ENCODE measurements at places on chromosomes 6 and 20. TPM values are rescaled to one million over a fixed set of nuclear protein-coding genes. Genes with fewer than 3 reads are reported as not detected.

GRCh38 chr6:5130135-5130866, 45.2 kb downstream of the PPP1R3G start:
- no peak overlapping the region for H3K27ac ChIP-seq
- DNase-seq: no peak
- H3K4me3 ChIP-seq: no peak overlapping the region
- peaks cover 13% of the 10 kb centered on the region for H3K4me1 ChIP-seq
- H3K27me3 ChIP-seq: no peaks in the 10 kb centered on the region

DNA sequence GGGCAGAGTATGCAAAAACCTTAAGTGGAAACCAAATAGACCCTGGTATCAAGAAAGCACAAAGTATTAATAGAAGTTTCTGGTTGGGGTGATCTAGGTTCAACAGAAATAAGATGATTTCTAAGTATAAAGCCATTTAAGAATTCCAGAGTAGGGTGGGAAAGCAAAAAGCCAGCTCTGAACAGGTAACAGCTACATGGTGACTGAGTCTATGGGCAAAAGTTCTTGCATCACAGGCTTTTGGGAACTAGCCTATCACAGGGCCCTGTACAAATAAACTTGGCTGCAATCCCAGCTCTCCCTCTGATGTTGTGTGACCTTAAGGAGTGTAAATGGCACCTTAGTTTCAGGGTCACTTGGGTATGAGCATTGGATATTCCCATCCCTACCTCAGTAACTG, 5.5 kb downstream of the TCF19 start:
- no peak overlapping the region for H3K27ac ChIP-seq
- no peak overlapping the region for H3K4me3 ChIP-seq
- H3K4me1 ChIP-seq: peaks cover 6% of the 10 kb centered on the region
- no peaks in the 10 kb centered on the region for H3K27me3 ChIP-seq
- H3K36me3 ChIP-seq: peaks cover 81% of the 10 kb centered on the region

DNA sequence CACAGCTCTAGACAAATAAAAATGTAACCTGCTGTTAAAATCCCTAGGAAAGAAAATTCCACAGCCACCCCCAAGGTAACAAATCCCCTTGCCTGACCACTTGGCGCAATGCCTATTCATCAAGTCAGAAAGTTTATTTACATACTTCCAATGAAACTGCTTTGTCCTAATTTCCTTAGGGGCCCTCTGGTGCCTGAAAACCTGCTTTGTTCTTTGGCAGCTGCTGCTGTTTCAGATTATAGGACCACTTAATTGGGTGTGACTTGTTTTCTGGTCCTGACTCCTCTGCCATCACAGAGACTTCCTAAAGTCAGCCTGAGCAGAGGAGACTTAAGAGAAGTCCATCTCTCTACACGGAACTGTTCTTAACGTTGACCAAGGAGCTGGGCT, 323.6 kb downstream of the UBE3D start:
- H3K36me3 ChIP-seq: no peaks in the 10 kb centered on the region
- H3K27me3 ChIP-seq: no peaks in the 10 kb centered on the region
- no peak overlapping the region for H3K4me3 ChIP-seq
- DNase-seq: no peak
- peaks cover 2% of the 10 kb centered on the region for H3K4me1 ChIP-seq
- H3K27ac ChIP-seq: no peak overlapping the region

GRCh38 chr6:90369651-90370050, 73.0 kb upstream of the BACH2 start:
- peaks cover 9% of the 10 kb centered on the region for H3K4me1 ChIP-seq
- H3K27ac ChIP-seq: no peak overlapping the region
- no peaks in the 10 kb centered on the region for H3K27me3 ChIP-seq

GRCh38 chr6:105001063-105001462, 44.2 kb downstream of the LIN28B start:
- no peak overlapping the region for H3K4me3 ChIP-seq
- H3K4me1 ChIP-seq: no peaks in the 10 kb centered on the region
- H3K36me3 ChIP-seq: peaks cover 8% of the 10 kb centered on the region
- H3K27ac ChIP-seq: no peak overlapping the region
- no peaks in the 10 kb centered on the region for H3K27me3 ChIP-seq

- no peak for DNase-seq
- peaks cover 5% of the 10 kb centered on the region for H3K4me1 ChIP-seq
Observed at GRCh38 chr6:157032923-157033322, 255.7 kb downstream of the ARID1B start.

DNA sequence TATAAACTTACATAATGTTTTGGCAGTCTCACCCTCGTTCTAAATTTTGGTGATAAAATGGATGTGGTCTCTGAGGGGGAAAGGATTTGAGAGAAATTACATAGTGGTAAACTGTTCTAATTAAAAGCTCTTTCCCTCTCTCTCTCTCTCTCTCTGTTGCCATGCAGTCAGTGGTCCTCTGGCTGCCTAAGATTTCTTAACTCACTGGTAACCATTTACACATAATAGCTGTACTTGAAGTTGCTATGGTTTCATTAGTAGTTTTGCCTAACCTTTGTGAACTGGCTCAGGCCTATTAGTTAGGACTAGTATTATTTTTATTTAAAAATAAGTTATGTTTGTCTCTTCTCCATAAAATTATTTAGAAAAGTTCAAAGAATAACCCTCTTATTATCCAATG, 42.0 kb downstream of the MAPK14 start:
- no peak for DNase-seq
- no peak overlapping the region for H3K27ac ChIP-seq
- no peak overlapping the region for H3K4me3 ChIP-seq
- H3K4me1 ChIP-seq: no peaks in the 10 kb centered on the region
- no peaks in the 10 kb centered on the region for H3K27me3 ChIP-seq

DNA sequence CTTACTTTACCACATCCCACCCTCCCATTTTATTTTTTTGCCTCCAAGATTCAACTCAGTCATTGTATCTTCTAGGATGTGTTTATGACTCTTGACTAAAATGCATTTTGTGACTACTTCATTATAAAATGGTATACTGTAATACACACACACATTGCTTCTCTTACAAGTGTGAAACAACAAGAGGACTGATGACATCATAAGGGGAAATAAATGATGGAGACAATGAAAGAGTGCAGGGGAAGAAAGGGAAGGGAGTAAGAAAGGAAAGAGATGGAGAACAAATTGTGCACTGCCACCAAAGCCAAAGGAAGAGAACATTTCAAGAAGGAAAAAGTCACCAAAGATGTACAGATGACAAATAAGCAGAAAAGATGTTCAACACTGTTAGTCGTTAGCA, 102.6 kb downstream of the CD164 start:
- H3K27me3 ChIP-seq: no peaks in the 10 kb centered on the region
- H3K36me3 ChIP-seq: peaks cover 3% of the 10 kb centered on the region
- DNase-seq: no peak
- H3K27ac ChIP-seq: no peak overlapping the region
- H3K4me1 ChIP-seq: no peaks in the 10 kb centered on the region
- no peak overlapping the region for H3K4me3 ChIP-seq

GRCh38 chr6:114747995-114748625, 405.3 kb upstream of the HS3ST5 start:
- H3K27ac ChIP-seq: no peak overlapping the region
- no peak overlapping the region for H3K4me3 ChIP-seq
- H3K4me1 ChIP-seq: no peaks in the 10 kb centered on the region
- DNase-seq: no peak
- H3K36me3 ChIP-seq: no peaks in the 10 kb centered on the region

DNA sequence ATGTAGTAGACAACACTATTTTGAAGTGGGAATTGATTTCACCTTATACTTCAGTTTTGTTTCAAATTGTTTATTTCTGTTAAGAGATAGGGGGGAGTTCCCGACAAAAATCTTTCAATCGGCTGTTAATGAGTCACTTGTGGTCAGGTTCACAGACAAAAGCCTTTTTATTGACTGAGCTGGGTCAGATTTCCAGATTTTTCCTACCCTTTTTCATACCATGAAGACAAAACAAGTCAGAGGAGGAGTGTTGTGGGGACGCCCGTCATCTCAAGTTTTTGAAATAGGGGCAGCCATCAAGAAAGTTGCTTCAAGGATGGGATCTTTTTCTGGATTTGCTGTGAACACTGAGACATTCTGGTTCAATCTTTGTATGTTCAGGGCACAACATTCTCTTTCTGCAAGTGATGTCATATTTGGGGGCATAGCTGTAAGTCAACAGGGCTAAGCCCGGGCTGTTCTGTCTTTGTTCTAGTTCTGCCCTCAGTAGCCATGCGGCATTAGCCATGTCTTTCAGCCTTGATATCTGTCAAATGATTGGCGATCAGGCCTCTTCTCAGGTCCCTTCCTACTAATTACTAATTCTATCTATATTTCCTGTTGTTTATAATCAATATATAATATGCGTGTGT, 496.0 kb upstream of the MARCKS start:
- H3K4me3 ChIP-seq: no peak overlapping the region
- H3K27ac ChIP-seq: no peak overlapping the region
- H3K4me1 ChIP-seq: peaks cover 5% of the 10 kb centered on the region
- DNase-seq: no peak

GRCh38 chr6:81309811-81310210, 442.7 kb downstream of the TENT5A start:
- no peaks in the 10 kb centered on the region for H3K27me3 ChIP-seq
- H3K4me1 ChIP-seq: no peaks in the 10 kb centered on the region
- no peak overlapping the region for H3K27ac ChIP-seq
- H3K36me3 ChIP-seq: no peaks in the 10 kb centered on the region

GRCh38 chr6:10441004-10441654, 26.3 kb upstream of the TFAP2A start:
- no peak overlapping the region for H3K27ac ChIP-seq
- DNase-seq: no peak
- H3K4me1 ChIP-seq: no peaks in the 10 kb centered on the region
- no peak overlapping the region for H3K4me3 ChIP-seq

- no peaks in the 10 kb centered on the region for H3K36me3 ChIP-seq
- no peaks in the 10 kb centered on the region for H3K27me3 ChIP-seq
- H3K4me3 ChIP-seq: no peak overlapping the region
Observed at GRCh38 chr6:48990739-48991138, 472.3 kb downstream of the MMUT start.

GRCh38 chr6:53752440-53752839, 42.4 kb upstream of the LRRC1 start:
- no peaks in the 10 kb centered on the region for H3K4me1 ChIP-seq
- H3K4me3 ChIP-seq: no peak overlapping the region
- no peak for DNase-seq

DNA sequence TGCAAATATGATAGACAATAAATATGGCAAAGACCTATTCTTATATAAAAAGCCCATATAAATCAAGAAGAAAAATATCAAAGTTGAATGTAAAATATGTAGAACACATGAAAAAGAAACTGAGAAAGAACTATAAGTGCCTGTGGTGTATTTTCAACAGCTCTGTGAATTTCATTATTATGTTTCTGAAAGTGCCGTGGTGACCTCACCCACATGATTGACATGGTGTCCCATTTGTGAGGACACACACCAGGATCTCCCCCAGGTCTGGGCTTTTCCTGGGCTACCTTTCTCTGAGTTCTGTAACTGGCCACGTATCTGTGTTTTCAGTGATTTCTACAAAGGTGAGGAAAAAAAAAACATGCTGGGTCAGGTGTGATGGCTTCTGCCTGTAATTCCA, 86.7 kb downstream of the BMP6 start:
- no peaks in the 10 kb centered on the region for H3K36me3 ChIP-seq
- no peak for DNase-seq
- H3K4me1 ChIP-seq: no peaks in the 10 kb centered on the region
- no peak overlapping the region for H3K4me3 ChIP-seq
- H3K27ac ChIP-seq: no peak overlapping the region

- no peak for DNase-seq
- no peaks in the 10 kb centered on the region for H3K4me1 ChIP-seq
- peaks cover 2% of the 10 kb centered on the region for H3K36me3 ChIP-seq
Observed at GRCh38 chr6:8392569-8392968, 42.8 kb downstream of the SLC35B3 start.

GRCh38 chr6:149385998-149386646, 13.9 kb upstream of the SUMO4 start:
- no peak for DNase-seq
- no peaks in the 10 kb centered on the region for H3K27me3 ChIP-seq
- no peaks in the 10 kb centered on the region for H3K4me1 ChIP-seq
- peaks cover 21% of the 10 kb centered on the region for H3K36me3 ChIP-seq
- H3K4me3 ChIP-seq: no peak overlapping the region
- H3K27ac ChIP-seq: no peak overlapping the region

GRCh38 chr20:2386516-2387179, 5.9 kb downstream of the TGM6 start:
- H3K4me1 ChIP-seq: no peaks in the 10 kb centered on the region
- no peak overlapping the region for H3K27ac ChIP-seq
- no peak for DNase-seq
- H3K4me3 ChIP-seq: no peak overlapping the region
- H3K36me3 ChIP-seq: no peaks in the 10 kb centered on the region
- H3K27me3 ChIP-seq: no peaks in the 10 kb centered on the region

DNA sequence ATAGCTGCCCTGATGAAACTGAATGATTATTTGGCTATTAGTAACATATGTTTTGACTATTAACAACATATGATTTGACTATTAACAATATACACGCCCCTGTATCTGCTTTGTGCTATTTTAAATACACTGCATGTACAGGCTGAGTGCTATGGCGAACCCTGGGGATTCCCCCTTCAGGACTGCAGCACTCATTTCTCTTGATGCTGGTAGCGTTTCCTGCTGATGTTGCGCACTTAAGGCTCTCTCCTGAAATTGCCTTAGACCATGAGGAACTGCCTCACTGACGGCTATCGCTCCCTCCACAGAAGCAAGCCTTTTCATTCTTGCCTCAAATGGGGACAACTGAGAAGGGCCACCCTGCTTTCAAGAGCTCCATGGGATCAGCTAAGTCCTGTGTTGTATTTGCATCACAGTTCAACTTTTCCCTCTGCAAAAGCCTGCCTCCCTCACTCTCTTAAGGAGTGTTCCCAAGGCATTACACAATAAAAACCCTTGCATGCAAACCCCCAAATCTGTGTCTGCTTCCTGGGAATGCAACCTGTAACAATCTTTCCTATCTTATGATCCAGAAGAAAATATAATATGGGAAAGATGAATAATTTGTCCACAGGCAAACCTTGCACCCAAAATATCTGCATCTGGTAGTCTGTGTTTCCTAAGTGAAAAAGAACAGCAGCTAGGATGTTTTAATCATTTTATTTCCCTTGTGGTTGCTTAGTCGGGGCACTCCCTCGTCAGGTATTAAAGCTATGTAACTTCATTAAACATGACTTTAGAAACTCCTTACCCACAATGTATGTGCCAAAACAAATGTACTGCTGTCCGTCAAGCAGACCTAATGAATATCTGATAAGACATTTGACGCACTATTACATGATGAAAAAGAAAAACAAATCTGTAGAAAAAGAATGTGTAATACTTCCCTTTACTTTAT, 456.4 kb downstream of the COL12A1 start:
- no peak for DNase-seq
- no peak overlapping the region for H3K4me3 ChIP-seq
- H3K4me1 ChIP-seq: no peaks in the 10 kb centered on the region
- no peaks in the 10 kb centered on the region for H3K27me3 ChIP-seq
- no peak overlapping the region for H3K27ac ChIP-seq

- peaks cover 3% of the 10 kb centered on the region for H3K36me3 ChIP-seq
- DNase-seq: no peak
- no peak overlapping the region for H3K4me3 ChIP-seq
- no peaks in the 10 kb centered on the region for H3K27me3 ChIP-seq
Observed at GRCh38 chr6:106764353-106764980, 135.1 kb downstream of the QRSL1 start.

ZBTB24 gene
- 25.6 TPM for total RNA-seq

ANGPT4 gene
- total RNA-seq: 0.07 TPM

HLA-B gene
- total RNA-seq: 70.7 TPM
